ENCODE measurements at places on chromosomes 7 and 10.

- DNase-seq, result no peak
These were observed 5.4 kb downstream of the PPP1R17 start for GRCh38 chr7:31692451-31692850.

- DNase-seq, result no peak
These were observed 102.9 kb upstream of the MYO3A start for GRCh38 chr10:25831080-25831479.

DNA sequence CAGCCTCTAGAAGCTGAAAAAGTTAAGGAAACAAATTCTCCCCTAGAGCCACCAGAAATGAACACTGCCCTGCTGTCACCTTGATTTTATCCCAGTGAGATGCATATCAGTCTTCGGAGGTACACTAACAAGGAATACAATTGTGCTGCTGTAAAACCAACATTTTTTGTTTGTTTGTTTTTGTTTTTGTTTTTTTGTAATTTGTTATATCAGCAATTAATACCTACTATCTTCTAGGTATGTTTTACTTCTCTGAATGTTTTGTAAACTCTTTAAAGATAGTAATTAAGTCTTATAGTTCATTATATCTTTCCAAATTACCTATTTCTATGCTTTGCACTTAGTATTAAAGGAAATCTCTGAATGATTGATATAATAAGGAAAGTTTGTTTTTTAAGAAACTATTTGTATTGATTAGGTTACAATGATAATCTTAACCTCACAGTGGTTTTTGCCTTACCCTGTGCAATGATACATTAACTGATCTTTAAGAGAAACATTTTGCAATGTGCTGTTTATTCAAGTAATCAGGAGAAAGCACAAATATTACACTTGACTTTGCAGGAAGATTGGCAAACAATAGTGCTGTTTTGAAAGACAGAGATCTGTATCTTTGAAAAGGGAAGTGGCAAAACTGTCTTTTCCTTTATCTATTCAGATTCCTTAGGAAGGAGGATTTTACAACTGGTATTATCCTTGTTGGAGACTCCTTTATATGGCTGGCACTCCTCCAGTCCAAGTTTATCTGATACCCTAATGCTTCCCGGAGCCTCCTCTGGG is 11.3 kb upstream of the HGF start:
- DNase-seq, result no peak

DNA sequence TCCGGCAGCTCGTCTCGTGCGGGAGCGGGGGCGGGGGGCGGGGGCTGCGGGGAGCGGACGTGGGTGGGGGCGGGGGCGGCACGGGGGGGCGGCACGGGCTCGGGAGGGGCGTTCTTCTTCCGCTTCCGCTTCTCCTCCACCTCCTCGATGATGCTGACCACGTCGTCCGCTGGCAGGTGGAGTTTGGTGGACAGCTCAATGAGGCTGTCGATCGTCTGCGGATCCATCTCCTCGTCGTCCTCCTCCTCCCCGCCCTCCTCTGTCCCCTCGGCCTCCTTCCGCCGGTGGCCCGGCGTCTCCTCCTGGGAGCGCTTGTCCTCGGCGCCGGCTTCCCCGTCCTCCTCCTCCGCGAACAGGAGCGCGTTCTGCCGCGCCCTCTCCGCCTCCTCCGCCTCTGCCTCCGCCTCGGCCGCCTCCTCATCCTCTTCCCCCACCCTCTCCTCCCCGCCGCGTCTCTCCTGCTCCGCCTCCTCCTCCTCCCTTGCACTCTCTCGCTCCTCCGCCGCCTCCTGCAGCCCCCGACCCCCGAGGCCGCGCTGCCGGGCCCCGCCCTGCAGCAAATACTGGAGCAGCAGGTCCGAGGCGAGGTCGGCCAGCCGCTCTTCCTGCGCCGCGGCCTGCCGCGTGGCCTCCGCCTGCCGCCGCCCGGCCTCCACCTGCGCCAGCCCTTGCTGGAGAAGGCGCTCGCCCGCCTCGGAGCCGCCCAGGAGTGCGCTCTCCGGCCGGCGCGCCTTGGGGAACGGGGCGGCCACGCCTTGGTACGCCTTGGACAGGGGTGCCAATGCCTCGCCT is 1.9 kb downstream of the VGF start:
- DNase-seq, result no peak

GRCh38 chr7:79504607-79505389 is 51.3 kb upstream of the MAGI2 start:
- DNase-seq, result no peak

GRCh38 chr7:1851721-1852516 is 181.8 kb downstream of the ELFN1 start:
- DNase-seq, result no peak

GRCh38 chr7:128203047-128203491 is 38.0 kb upstream of the LEP start:
- DNase-seq, result no peak

DNA sequence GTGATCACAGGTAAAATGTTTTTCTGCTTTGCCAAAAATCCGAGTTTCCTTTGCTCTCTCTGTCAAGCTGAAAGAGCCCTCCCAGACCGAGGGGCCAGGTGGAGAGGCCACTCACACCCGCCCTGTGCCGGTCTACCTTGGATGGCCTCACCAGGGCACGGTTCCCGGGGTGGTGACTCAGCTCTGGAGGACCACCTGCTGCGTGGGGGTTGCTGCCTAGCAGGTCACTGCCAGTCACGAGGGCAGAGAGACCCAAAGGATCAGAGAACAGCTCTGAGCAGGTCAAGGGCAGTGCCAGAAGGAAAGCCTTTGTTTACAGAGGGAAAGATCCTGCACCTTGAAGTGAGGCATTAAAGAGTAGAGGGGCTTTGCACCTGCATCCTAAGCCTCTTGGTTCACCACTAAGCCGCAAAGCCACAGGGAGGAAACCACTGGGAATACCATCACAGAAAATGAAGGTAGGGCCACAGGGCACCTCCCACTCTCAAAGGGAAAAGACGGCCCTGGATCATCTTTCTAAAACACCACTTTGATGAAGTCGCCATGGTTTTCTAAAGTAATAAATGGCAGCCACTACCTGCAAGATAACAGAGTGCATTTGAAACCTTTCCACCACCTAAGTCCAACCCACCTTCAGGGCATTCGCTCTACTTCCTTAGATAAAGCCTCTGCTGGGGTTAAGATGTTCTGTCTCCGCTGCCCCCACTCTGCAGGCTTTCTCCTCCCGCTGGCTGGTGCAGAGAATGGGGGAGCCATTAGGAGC is 160.3 kb upstream of the KLF14 start:
- no peak for DNase-seq

DNA sequence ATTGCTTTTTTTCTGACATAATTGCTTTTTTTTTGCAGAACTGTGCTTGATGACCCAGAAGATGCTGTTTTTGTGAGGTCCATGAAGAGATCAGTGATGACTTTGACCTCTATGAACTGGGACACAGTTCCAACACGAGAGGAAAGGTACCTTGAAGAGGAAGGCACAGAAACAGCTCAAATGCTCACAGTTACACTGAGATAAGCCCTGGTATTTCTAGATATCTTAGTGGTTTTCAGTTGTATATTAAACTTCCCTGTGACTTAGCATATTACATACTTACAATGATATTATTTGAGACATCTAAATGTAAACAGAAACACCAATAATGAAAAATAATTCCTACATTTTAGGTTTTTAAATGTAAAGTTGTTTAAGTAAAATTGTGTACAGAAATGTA is 54.7 kb downstream of the LRRC72 start:
- DNase-seq, result no peak

DNA sequence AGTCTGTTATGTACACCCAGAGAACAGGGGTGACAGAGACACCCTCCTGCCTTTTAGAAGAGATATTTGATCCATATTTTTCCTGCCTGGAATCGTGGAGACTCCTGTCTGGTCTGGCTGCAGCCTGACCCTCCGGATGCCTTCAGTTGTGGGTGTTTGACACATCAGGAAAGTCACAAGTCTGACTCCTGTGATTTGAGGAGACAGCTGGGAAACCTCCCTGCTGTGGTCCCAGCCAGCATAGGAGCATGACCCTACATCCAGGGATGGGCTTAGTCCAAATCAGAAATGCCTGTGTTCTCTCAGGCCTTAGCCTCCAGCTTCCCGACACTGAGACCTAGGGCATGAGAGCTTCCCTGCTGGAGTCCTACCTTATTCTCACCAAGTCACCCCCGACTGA is 43.4 kb downstream of the GOT1 start:
- DNase-seq, result no peak

DNA sequence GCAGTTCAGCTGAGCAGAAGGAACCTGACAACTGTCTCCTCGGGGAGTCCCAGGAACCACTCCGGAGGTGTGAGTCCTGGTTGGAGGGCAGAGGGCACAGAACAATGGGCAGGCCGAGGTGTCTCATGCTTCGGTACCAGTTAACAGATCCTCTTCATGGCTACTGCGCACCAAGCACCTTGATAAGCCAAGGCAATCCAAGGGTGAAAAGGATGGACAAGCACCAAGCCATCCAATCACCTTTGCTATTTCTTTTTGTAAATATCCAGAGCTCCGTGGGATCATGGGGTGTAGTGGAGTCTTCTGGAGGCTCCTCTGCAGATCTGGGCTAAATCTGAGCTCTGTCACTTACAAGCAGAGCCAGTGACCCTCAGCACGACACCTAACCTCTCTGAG is 233.5 kb downstream of the WDR11 start:
- DNase-seq, result no peak

- DNase-seq, result no peak
These were observed 330.3 kb downstream of the AUTS2 start for GRCh38 chr7:69928621-69929020.

- no peak for DNase-seq
These were observed 306.9 kb downstream of the FRMD4A start for GRCh38 chr10:14023673-14024328.

- no peak for DNase-seq
These were observed 54.4 kb upstream of the FAM133B start for GRCh38 chr7:92644406-92645113.

DNA sequence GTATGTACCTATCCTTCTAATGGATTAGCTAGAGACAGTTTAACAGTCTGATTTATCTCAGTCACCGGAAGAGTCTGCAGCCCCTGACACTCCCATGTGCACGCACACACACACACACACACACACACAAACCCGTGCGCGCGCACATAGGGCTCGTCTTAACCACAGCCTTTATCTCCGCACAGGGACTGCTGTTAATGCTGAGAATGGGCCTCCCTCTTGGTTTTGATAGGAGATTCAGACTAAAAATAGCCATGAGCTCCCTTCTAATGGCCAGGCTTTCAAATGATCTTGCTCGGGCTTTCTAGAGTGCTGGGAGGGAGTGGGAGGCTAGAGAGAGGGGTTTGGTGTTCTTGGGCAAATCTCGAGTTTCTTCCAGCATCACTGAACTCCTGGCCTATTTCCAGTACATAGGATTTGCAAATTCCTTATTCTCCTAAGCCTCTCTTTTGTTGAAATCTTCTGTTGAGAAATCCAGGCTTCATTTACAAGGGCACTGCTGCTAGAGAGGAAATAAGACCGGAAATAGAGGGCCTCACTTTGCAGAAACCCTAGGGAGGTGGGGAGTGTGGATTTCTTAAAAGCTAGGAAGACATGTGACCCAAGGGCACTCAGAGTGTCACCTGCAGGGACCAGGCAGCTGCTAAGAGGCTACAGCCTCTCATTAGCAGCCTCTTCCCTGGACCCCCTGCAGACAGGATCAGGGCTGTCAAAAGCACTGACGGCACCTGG is 2.4 kb downstream of the TMEM72 start:
- DNase-seq, result no peak

GRCh38 chr10:133464582-133465031 is 10.9 kb downstream of the SCART1 start:
- DNase-seq, result no peak

DNA sequence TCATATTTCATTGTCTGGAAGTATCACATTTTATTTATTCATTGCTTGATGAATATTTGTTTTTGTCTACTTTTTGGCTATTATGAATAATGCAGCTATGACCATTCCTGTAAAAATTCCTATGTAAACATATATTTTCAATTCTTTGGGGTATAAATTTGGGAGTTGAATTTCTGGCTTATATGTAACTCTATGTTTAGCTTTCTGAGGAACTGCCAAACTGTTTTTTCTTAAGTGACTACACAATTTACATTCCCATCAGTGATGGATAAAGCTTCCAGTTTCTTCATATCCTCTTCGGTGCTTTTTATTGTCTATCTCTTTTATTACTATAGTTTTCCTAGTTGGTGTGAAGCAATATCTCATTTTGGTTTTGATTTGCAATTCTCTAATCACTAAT is 115.6 kb upstream of the CXCL12 start:
- no peak for DNase-seq
